ENCODE measurements at places on chromosomes 4 and X.

DNA sequence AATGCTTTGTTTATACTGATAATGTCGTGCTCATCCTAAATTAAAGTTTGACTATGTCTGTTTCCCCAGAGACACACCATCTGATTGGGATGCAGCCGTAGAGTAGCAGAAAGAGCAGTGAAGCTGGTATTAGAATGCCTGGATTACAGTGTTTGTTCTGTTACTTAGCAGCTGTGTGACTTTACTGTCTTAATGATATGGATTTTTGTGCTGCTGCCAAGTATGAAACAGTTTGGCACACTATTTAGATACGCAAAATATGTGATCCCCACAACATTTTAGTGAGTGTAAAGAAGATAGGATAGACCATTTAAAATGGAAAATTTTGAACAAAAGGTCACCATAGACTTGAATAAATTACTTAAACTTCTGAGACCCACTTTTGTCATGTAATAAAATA lies 1.2 kb upstream of the CHIC1 start:
- DNase-seq = no peak

DNA sequence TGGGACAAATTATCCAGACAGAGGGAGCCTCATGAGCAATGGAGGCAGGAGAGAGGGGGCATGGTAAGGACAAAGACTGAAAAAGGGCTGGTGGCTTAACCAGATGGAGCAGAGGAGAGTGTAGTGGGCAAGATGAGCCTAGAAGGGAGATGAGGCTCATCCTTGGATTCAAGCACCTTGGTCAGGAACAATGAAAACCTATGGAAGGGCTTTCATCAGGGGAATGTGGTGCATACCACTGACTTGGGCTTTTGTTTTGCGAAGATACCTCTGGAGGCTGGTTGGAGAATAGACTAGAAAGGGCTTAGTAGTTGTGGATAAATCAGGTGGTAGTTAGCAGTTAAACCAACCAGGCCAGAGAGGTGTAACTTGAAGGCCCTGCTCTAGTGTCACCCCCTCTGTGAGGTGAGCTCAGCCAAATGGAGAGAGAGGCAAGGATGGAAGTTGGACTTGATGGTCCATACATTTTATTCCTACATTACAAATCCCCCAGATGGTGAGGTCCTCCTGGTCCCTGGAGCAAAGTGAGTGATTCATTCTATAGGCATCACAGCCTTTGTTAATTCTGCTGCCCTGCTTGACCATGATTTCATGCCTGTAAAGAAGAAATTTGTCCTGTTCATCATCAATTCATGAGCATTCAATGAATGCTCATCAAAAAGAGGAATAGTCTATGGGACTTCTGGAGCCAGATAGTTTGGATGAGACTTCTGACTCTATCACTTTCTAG lies 264.8 kb upstream of the IGFBP7 start:
- no peak for DNase-seq

GRCh38 chrX:38669428-38669827 lies 108.1 kb downstream of the TSPAN7 start:
- no peak for DNase-seq

DNA sequence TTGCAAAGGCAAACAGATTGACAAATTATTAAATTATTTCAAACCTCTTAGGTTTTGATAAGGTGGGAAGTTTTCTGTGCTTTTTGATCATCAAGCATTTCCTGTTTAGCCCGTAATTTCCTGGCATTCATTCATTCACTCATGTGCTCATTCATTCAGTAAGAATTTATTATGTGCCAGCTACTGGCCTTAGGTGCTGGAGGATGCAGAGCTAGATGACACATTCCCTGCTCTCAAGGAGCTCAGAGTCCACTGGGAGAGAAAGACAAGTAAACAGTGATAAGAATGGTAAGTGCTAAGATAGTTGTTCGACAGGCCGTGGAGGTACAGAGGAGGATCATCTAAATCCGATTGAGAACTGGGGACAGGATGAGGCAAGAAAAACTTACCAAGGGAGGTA lies 153.0 kb downstream of the DCTD start:
- DNase-seq = no peak

GRCh38 chrX:30275498-30275897 lies 28.6 kb downstream of the MAGEB1 start:
- DNase-seq = no peak
